H1 (cell line): ENCODE measurements at places on chromosomes 4 and X. TPM values are rescaled to one million over a fixed set of nuclear protein-coding genes. Genes with fewer than 3 reads are reported as not detected.

The CENPVL3 gene
- 5.0 and 5.2 TPM in 2 replicates for total RNA-seq

The CCDC149 gene
- total RNA-seq: 5.6 and 5.8 TPM in 2 replicates

The CXCR3 gene
- total RNA-seq: not detected in 2 replicates

The FAAH2 gene
- total RNA-seq: 4.1 and 4.4 TPM in 2 replicates

The PPP1R2C gene
- not detected in 2 replicates for total RNA-seq

The RAB39B gene
- 8.8 and 9.3 TPM in 2 replicates for total RNA-seq

The TCEAL7 gene
- total RNA-seq: 11.6 and 12.9 TPM in 2 replicates

The HMX1 gene
- 0.26 and 0.34 TPM in 2 replicates for total RNA-seq

The RRH gene
- total RNA-seq: not detected in 2 replicates

The AKAP14 gene
- 1.3 and 1.7 TPM in 2 replicates for total RNA-seq

The HDX gene
- 10.2 and 10.8 TPM in 2 replicates for total RNA-seq

The HTN3 gene
- not detected in 2 replicates for total RNA-seq

The IL2 gene
- not detected in 2 replicates for total RNA-seq

The MAGEC2 gene
- total RNA-seq: not detected in 2 replicates

The ANKRD17 gene
- 87.1 and 93.7 TPM in 2 replicates for total RNA-seq

The HPGDS gene
- total RNA-seq: not detected in 2 replicates

The SYN1 gene
- 12.9 and 14.1 TPM in 2 replicates for total RNA-seq

The RIBC1 gene
- total RNA-seq: 0.82 and 0.97 TPM in 2 replicates

The PCSK1N gene
- 4.5 TPM in 2 replicates for total RNA-seq

The COL25A1 gene
- 4.5 and 8.3 TPM in 2 replicates for total RNA-seq

The UGT2B10 gene
- total RNA-seq: not detected in 2 replicates

The EDA gene
- 10.1 and 10.5 TPM in 2 replicates for total RNA-seq

The PDGFRA gene
- total RNA-seq: 3.4 and 3.7 TPM in 2 replicates
